ENCODE measurements at places on chromosomes 5 and 9.

GRCh38 chr5:66645039-66645438 is 48.8 kb downstream of the MAST4 start:
- DNase-seq: no peak

- DNase-seq: no peak
Observed at GRCh38 chr5:89297066-89297465, 414.1 kb upstream of the MEF2C start.

DNA sequence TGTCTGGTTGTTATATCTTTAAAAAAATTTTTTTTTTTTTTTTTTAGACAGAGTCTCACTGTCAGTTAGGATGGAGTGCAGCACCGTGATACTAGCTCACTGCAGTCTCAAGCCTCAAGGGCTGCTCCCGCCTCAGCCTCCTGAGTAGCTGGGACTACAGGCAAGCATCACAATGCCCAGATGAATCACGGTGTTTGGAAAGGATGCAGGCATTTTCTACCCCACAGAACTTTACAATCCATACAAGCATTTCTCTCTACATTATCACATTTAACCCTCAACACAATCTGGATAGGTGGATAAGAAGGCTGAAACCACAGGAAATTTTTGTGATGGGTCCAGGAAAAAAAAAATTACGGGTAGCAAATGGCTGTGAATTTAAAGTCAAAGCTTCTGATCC is 5.8 kb upstream of the PCA3 start:
- DNase-seq: no peak

- DNase-seq: no peak
Observed at GRCh38 chr9:84823421-84824271, 154.1 kb downstream of the NTRK2 start.

DNA sequence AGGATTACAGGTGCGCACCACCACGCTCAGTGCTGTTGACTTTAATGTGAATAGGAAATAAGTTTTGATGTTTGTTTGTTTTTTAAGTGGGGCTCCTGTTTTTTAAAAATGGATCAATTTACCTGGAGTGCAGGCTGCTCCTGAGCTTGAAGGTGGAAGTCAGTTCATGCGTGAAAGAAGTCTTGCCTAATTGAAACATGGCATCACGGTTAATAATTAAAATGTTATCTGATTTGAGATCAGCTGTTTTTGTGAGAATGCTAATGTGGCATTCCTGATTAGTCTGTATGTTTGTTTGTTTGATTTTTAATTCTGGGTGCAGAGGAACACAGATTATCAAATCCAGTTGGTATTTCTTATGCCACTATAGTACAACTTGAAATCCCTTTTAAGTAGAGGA is 6.5 kb downstream of the SFXN1 start:
- DNase-seq: no peak

- DNase-seq: no peak
Observed at GRCh38 chr5:110458313-110458712, 268.2 kb downstream of the TMEM232 start.

- no peak for DNase-seq
Observed at GRCh38 chr9:18500451-18500850, 26.5 kb downstream of the ADAMTSL1 start.

DNA sequence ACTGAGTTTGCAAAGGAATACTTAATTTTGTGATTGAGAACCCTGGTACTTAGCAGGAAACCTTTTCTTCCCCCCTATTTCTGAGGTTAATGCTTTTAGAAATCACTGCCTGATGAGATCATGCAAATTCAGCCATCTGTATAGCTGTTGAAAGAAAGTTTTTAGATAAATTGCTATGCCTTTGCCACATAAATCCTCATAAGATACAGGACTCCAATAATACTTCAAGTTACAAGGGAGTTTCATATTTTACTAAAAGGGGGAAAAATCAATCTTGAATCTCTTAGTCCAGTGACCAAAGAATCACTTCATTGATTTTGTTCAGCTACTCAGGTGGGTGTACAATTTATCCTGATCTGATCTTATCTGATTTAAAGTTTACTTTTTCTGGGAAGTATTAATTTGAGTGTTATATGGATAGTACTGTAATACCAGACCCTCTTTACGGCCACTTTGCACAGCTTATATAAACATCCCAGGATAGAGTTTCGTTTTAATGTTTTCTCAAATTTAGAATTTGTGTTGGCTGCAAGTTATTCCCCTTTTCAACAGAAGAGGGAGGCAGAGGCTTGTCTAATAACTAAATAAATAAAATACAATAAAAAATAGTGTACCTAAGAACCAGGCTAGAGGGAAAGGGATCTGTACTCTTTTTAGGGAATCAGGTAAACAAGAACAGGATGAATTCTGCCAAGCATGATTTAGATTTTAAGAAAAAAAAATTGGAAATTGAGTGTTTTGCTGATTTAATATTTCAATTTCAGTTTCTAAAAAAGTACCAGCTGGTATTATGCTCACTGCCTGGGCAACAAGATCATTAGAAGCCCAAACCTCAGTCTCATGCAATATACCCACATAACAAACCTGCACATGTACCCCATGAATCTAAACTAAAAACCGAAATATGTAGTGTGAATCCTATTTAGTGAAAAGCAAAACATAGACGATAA is 69.1 kb downstream of the PSAT1 start:
- DNase-seq: no peak

GRCh38 chr5:32074401-32074800 is 99.7 kb downstream of the GOLPH3 start:
- DNase-seq: no peak

- DNase-seq: no peak
Observed at GRCh38 chr9:135136481-135136880, 49.0 kb downstream of the OLFM1 start.

DNA sequence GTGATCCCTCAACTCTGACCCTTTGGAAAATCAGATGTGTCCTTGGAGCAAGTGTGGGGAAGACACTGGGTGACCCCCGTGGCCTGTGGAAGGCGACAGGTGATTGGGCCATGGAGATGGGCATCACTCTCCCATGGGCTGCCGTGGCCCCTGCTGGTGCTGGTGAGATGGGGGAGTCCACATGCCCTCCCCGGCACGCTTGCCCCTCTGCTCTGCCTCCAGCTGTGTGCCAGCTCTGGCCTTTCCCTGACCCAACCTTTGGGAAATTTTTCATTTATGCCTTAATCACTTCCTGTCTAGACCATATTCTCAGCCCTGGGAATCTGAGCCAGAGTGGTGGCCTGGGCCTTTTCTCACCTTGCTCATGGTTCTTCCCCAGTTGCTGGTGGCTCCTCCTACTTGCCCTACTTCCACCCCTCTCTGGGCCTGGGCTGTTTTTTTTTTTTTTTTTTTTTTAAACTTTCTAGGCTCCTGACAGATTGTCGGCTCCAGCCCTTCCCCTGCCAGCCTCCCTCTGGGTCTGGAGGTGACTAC is 56.6 kb downstream of the RGS3 start:
- no peak for DNase-seq

GRCh38 chr9:34558919-34559623 is 30.5 kb downstream of the CNTFR start:
- DNase-seq: no peak

DNA sequence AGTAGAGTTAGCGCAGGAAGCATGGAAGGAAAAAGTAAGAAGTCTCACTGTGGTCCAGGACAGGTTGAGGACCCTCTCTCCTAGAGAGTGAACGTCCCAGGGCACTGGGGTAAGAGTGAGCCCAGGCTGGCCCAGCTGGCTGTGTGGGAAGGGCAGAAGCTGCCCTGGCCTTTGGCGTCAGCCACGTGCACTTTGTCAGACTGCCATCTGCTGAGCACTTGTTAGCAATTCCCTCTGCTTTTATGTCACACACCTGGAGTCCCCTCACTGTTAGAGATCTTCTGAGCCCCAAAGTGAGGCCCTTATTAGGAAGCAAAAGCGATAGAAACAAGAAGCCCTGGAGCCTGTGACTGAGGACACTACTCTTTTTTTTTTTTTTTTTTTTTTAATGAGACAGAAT is 79.1 kb downstream of the UGCG start:
- DNase-seq: no peak
